ENCODE measurements at places on chromosomes 12 and 14. TPM values are rescaled to one million over a fixed set of nuclear protein-coding genes. Genes with fewer than 3 reads are reported as not detected.

The ENDOU gene
- total RNA-seq, result not detected

The APPL2 gene
- 17.5 TPM for total RNA-seq

The LIN7A gene
- 1.1 TPM for total RNA-seq

The PTGDR gene
- not detected for total RNA-seq

The ZCRB1 gene
- 59.0 TPM for total RNA-seq
